ENCODE measurements at places on chromosomes 12 and 14. TPM values are rescaled to one million over a fixed set of nuclear protein-coding genes. Genes with fewer than 3 reads are reported as not detected.

ADSS1 gene
- 4.7 TPM for total RNA-seq

KIF5A gene
- 0.10 TPM for total RNA-seq

ACSM4 gene
- not detected for total RNA-seq

ANKRD33 gene
- total RNA-seq = 1.2 TPM

ABCC9 gene
- total RNA-seq = 1.1 TPM

Measured in glomerular endothelial cell (primary cell).